T-cell (primary cell): ENCODE measurements at places on chromosomes 1 and 21. TPM values are rescaled to one million over a fixed set of nuclear protein-coding genes. Genes with fewer than 3 reads are reported as not detected.

DNA sequence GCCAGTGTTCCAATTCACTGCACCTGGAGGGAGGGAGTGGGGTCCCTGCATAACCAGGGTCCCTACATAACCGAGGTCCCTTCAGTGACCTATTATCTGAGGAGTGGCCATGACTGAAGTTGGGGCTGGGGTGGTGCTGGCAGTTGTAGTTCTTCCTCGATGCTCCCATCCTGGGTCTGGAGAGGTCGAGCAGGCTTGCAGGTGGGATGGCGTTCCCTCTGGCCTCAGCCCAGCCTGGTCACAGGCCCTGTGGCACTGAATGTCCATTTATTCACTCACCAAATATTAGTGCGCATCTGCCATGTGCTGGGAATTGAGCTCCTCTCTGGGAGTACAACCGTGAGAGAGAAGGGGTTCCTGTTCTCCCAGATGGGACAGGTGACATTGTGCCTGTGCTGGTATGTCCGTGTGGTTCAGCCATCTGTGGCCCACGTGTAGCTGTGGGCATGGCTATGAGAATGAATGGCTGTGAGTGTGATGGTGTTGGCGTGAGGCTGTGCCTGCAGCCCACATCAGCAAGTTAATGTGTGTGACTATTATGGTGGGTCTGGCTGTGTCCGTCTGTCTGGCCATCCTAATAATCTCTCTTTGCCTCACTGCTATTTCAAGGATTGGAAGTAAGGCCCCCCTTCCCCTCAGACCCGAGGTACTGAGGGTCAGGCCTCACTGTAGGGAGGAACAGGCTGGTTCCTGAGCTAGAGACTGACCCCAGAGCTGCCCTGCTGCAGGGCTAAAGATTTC is 3.9 kb upstream of the SLC6A9 start:
- H3K27ac ChIP-seq: no peak overlapping the region
- H3K4me1 ChIP-seq: no peaks in the 10 kb centered on the region
- no peaks in the 10 kb centered on the region for H3K27me3 ChIP-seq
- no peaks in the 10 kb centered on the region for H3K36me3 ChIP-seq
- DNase-seq: no peak

DNA sequence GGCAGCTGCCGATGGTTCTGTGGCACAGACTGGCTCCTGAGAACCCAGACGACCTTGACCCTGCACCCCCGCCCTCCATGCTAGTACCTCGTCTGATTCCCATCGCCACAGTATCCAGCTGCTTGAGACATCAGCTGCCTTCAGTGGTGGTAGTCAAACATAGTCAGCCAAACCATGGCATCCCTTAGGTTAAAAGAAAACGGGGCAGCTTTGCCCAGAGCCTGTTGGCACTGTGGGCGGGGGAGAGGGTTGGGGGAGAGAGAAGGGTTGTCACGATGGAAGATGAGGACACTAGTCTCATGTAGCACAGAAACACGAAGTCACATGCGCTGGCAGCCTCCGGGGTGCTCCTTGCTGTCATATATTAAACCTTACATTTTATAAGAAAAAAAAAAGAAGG is 961 bp upstream of the TDRD5 start:
- no peak overlapping the region for H3K4me3 ChIP-seq
- peaks cover 22% of the 10 kb centered on the region for H3K27me3 ChIP-seq
- H3K27ac ChIP-seq: no peak overlapping the region
- DNase-seq: no peak
- no peaks in the 10 kb centered on the region for H3K36me3 ChIP-seq
- H3K4me1 ChIP-seq: no peaks in the 10 kb centered on the region

DNA sequence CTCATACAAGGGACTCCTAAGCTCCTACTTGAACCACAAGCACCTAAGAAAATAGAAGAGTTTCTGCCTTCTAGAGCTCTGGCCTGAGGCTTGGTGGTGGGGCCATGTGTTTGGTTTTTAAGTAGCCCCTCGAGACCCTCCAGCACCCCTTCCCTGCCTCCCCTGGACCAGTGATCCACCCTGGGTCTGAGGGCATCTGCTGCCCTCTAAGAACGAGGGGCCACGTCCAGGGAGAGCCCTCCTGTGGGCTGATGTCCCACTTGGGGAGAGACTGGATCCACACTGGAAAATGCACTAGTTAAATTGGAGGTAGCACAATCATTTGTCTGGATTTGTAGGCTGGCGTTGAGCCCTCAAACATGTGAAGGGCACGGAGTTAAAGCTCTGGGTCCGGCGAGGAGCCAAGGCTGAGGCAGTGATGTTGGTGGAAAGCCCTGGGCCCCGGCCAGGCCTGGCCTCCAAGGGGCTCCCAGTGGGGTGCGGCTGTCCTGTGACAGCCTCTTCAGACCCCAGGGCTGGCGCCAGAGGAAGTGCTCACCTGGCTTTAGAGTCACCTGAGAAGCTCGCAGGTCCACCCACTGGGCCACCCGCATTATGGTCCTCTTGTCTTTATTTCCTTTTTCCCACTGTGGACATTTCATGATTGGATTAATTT is 65.2 kb downstream of the SLC37A1 start:
- DNase-seq: no peak
- peaks cover 3% of the 10 kb centered on the region for H3K36me3 ChIP-seq
- H3K4me1 ChIP-seq: no peaks in the 10 kb centered on the region
- H3K27me3 ChIP-seq: no peaks in the 10 kb centered on the region

The C1orf50 gene
- total RNA-seq: 12.8 TPM
